ENCODE measurements at places on chromosomes 6 and 20.
A peak's percentile ranks its signal among the peaks of the same experiment; 100 is the strongest.

DNA sequence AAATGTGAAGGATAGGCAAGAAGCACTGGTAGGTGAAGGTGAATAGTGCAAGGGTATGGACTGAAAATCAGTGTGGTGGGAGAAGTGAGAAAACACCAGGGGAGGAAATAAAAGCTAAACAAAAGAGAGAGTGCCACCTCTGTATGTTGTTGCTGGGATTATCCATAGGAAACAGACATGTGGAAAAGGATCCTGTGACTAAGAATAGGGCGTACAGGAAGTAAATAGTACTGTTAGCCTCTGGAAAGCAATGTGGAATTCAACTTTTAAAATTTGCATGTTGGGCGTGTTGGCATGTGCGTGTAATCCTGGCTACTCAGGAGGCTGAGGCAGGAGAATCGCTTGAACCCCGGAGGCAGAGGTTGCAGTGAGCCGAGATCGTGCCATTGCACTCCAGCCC is 661.7 kb downstream of the KIF16B start:
- DNase-seq: no peak

DNA sequence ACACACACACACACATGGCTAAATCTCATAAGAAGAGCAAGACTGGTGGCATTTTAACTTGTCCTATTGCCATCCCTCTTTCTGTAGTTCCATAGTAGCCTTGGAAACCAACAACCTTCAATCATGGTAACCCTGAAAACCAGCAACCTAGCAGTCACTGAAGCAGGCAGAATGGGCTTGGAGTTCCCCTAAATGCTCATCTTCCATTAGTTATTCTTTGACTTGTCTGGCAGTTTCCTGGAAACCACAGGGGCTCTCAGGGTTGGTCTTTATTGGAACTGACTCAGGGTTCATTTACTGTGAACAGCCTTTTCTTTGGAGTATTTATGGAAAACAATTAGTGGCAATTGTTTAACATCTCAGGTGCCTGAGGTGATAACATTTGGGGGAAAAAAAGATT is 19.4 kb upstream of the BRPF3 start:
- DNase-seq: no peak

GRCh38 chr6:79878142-79878748 is 69.1 kb downstream of the ELOVL4 start:
- DNase-seq: no peak

- DNase-seq: no peak
These were observed 119.3 kb downstream of the QRSL1 start for GRCh38 chr6:106748547-106749207.

GRCh38 chr20:45944151-45944964 is 9.9 kb downstream of the PCIF1 start:
- no peak for DNase-seq

- peak; percentile 63 for DNase-seq
These were observed 96.5 kb downstream of the MMS22L start for GRCh38 chr6:97186416-97186999.

- DNase-seq: peak; percentile 3
These were observed 222.2 kb upstream of the SLC35B3 start for GRCh38 chr6:8657522-8657921.

GRCh38 chr6:158311626-158312025 is 639 bp upstream of the TULP4 start:
- DNase-seq: no peak

- DNase-seq: no peak
These were observed 5.2 kb upstream of the SLCO4A1 start for GRCh38 chr20:62637110-62637509.

DNA sequence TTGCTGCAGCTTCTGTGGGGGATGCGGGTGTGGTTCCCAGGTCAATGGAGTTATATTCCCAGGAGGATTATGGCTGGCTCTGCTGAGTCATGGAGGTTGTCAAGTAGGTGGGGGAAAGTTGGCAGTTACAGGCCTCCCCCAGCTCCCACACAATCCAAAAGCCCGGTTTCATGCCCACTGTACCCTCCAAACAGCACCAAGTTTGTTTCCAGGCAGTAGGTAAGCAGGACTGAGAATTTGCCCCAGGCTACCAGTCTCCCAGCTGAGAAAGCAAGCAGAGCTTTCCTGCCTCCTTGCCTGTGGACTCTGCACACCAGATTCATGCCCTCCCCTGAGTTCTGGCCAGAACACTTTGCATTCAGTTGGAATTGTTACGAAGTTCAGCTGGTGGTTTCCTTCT is 578.2 kb downstream of the MEI4 start:
- DNase-seq: peak; percentile 4

GRCh38 chr6:25248123-25248522 is 31.1 kb upstream of the CARMIL1 start:
- peak; percentile 93 for DNase-seq

- peak; percentile 37 for DNase-seq
These were observed 107.4 kb downstream of the RPP40 start for GRCh38 chr6:4896401-4896800.

DNA sequence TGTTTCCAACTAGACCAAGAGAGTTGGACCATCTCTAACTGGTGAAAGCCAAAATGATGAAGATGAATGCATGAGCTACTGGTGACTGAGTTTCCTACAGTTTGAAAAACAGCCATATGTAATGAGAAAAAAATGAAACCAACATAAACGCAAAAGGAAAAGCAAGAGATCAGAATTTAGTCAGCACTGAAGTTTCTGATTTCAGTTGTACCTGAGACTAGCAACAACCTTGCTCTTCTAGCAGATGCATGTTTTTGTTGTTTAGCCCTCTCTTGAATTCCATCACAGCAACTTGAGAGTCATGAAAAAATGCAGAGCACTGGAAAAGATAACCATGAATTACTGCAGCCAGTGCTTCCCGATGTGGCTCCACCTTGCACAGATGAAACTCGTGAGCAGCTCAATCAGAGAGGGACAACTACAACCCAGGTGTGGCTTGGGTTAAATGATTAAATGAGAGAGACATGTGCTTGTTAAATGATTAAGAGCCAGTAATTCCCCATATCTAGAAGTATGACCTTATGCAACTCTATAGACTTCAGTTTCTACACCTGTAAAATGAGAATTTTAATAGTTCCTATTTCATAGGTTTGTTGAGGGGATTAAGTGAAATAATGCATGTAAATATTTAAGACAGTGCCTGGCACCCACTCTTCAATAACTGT is 104.8 kb downstream of the ELOVL4 start:
- no peak for DNase-seq

GRCh38 chr20:50223039-50224005 is 32.7 kb downstream of the CEBPB start:
- DNase-seq: no peak

GRCh38 chr6:14948586-14949245 is 297.2 kb upstream of the JARID2 start:
- no peak for DNase-seq

DNA sequence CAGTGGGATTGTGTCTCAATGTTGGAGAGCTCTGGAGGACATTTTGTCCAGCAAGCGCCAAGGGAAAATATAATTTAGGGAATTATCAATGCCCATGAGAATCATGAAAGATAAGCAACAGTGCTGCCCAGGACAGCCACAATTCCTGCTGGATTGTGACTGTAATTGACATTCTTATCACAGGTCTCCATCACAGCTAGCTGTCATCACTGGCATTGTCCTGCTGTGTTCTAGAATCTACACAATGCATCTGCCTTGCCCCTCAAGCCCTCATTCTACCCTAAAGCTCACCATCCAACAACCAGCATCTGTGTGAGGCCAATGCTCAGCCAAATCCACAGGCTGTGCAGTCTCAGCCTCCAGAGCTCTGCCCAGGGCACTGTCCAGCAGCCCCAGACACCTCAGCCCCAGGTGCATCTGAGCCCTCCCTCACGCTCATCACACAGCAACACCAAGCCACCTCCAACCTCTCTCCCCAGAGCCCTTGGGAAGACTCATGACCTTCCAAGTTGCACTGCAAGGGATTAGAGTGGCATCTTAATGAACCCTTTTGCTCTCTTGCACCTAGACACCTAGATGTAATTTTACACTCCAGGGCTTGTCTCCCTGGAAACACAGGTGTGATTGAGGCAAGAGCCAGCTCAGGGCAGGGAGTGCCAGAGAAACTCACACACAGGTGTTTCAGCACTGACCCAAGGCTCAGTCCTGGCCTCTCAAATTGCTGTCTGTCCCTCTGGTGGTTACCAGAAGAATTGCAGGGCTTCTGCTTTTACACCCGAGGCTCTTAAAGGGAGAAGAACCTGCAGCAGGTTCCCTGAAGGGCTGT is 85.2 kb upstream of the PHACTR3 start:
- DNase-seq: peak; percentile 52

GRCh38 chr6:143767433-143767832 is 75.7 kb upstream of the LTV1 start:
- no peak for DNase-seq

GRCh38 chr6:135555550-135555949 is 58.0 kb upstream of the AHI1 start:
- DNase-seq: no peak

GRCh38 chr6:106976270-106976669 is 1.7 kb upstream of the CD24 start:
- DNase-seq: no peak

DNA sequence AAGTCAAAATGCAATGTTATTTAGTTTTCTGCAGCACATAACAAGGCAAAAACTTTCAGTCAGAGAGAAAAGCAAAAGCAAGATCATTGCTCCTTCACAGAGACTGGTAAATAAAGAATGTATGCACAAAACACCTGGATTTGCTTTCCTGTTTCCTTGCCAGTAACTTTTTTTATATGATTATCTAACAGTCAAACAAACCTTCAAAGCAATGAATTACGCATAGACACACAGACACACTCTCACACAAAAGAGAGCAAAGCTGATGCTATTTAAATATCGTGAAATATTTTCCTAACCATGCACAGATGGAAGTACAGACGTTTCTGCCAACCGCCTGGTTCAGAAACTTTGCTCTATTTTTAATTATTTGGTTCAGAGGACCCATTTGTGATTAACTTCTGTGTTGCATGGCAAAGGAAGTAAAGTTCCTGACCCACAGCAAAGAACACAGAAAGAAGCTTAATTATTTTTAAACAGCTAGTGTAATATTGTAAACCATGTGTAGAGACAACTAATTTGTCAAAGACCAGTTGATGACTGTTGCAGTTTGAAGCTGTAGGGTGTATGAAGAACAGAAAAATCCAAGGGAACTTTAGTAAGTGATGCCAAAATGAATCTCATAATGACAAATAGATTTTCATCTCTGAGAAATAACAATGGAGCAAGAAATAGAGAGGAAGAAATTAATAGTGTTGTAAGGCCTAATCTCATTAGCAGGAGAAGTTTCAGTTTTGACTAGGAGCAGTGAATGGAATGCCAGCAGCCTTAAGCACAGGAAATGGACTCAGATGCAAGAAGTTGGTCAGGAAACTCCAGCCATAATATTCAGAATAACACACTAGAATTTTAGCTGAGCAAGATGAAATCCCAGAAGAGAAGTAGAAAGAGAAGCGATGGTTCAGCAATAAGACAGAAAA is 24.1 kb downstream of the ATXN1 start:
- peak; percentile 70 for DNase-seq

- DNase-seq: peak; percentile 64
These were observed 116.5 kb downstream of the TCP11 start for GRCh38 chr6:35024551-35025054.

DNA sequence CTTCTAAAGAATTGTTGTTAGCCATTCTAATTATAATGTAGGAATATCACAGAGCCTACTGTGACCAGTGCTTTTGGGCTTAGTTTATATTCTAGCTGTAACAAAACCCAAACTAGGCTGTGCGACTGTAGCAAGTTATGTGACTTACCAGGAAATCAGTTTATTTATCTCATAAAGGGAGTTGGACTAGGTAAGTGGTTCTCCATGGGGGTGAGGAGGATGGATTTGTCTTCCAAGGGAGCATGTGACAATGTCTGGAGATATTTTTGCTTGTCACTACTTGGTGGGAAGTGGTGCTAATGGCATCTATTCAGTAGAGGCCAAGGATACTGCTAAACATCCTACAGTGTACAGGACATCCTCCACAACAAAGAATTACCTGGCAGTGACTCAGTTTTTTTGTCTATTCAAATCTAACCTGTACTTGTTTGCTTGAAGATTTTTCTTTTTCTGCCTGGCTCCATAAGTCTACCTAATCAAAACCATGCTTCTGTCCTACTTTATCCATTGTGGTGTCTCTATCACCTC is 32.5 kb downstream of the ZFAND3 start:
- no peak for DNase-seq

DNA sequence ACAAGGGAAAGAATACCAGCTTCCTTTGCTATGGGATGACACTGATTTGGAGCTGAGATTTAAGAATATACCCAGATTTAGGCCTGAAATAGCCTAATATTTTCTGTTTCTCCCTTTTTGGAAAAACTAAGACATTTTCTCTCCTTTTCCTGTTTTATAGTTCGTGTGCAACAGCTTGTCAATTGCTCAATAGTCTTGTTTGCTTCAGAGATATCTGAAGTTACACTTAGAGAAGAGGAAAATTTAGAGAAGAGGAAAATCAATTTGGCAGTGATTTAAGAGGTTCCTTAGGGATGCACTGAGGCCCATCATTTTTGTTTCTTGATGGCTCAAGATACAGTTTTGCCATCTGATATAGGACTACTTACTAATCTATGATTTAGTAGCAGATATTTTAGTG is 398.6 kb downstream of the RFPL4B start:
- DNase-seq: no peak

DNA sequence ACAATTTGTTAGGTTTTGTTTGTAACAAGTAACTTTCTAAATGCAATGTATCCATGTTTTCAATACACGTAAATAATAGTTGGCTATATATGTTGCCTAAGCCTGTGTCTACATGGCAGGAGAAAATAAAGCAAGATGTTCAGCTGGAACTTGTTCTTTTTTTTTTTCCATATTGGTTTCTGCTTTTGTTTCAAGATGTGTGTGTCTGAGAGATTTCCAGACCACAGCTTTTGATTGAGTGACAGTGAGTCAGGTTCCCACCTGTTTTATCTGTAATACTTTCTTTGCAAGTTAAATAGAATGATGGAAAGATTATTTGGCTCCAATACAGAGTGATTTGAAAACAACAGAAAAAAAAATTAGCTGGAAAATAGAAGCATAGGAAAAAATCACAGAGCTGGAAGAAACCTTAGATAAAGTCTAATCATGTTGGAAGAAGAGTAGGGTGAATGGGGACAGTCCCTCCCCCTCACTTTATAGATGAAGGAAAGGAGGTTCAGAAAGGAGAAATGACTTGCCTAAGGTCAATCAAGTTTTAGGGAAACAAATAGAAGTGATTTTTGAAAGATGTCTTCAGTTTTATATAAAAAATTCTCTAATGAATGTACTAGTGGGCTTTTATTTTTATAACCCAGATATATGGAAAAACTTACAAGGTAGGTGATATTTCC is 150.9 kb upstream of the STMND1 start:
- no peak for DNase-seq

DNA sequence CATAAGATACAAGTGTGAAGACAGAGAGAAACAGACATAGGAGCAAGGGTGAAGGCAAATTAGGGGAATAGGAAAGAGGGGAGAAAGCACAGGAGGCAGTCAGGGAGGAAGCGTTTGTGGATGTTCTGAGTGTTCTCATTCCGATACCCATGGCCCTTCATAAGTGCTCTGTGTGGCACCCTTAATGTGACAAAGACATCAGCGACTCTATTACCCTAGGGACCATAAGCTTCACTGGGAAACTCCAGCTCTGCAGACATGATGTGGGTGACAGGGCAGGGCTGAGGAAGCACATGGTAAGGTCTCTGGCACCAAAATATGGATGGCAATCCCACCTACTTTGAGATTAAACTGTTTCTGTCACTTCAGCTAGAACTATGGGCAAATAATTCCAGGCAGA is 33.0 kb downstream of the F13A1 start:
- no peak for DNase-seq
